COR-L47 (cell line): ENCODE measurements at places on chromosomes 1 and 21.

DNA sequence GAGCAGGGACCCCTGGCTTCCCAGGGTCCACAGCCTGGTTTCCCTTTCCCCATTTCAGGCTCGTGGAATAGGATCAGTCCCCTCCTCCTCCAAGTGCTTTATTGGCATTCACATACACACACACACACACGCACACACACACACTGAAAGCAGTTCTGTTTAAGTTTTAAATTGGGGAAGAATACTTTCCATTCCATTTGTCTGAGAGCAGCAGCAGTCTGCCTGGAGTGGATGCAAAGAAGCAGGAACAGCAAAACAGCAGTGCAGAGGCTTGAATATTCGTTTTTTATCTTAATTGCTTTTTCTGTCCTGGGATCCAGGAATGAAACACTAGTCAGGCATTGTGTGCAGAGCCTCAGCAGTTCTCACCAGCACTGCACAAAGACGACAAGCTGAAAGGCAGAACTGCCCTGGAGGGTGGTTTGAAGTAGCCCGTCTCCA lies 7.1 kb downstream of the CYB561D1 start:
- no peak for DNase-seq

GRCh38 chr1:226519135-226519534 lies 29.4 kb upstream of the STUM start:
- DNase-seq = no peak

DNA sequence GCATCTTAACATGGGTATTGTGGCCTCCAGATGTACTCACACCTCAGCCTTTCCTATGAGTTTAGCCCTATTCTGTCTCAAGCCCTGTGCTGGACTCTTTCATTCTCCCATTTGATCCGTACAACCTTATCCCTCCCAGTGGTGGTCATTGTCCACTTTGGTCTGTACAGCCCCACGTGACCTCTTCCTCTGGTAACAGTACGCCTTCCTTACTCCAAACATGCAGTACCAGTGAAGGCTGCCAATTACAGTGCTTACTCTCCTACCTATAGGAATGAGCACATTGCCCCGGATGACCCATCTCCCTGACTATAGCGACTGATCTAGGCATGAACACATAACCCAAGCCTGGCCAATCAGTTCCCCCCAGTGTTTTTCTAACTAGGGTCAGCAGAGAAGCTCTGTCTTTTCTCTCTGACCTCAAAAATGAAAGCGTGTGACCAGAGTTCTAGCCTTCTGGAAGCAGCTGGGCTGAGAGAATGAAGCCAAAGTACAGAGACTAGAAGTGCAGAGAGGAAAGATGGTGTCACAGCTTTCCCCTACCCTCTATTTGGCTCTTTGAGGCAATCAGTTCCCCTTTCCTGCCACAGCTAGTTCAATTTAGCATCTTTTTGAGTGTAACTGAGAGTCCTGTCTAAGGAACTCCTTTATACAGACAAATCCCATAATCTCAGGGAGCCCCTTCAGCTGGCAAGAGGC lies 9.9 kb upstream of the QSOX1 start:
- no peak for DNase-seq

DNA sequence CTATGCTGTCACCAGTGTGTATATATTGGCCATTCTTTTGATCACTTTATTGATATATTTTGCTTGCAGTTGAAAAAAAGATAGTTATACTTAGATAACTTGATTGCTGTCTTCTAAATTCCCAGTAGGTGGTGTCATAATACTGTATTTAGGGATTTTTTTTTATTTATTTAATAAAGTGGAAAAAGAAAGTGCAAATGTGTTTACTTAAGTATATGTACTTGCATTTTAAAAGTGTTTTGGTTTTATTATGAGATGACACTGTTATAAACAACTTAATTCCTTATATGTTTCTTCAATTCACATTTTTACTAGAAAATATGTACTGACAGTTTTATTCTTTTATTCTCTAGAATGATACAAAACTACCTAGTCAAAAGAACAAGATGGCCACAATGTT lies 164.8 kb downstream of the USP25 start:
- DNase-seq = no peak

DNA sequence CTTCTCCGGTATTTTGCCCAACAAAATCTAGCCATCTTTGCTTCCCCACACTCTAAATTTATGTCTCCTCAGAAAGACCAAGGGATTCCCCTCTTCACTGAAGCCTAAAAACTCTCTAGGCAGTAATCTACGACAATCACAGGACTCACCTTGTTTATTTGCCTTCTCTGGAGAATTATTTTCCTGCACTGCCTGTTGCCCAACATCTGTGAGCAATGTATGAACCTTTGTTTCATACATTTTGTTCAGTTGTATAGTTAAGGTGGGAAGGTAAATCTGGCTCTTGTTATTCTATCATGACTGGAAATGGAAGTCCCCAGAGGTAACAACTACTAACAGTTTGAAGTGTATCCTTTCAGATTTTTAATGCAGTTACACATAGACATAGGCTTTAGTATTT lies 2.2 kb downstream of the COPA start:
- no peak for DNase-seq

GRCh38 chr1:36159614-36160387 lies 3.8 kb downstream of the MAP7D1 start:
- no peak for DNase-seq

- no peak for DNase-seq
These were observed 154.8 kb downstream of the C1orf21 start for GRCh38 chr1:184541537-184542152.

- no peak for DNase-seq
These were observed 42.6 kb upstream of the EDN2 start for GRCh38 chr1:41526956-41527561.

- DNase-seq = no peak
These were observed 7.4 kb upstream of the HYI start for GRCh38 chr1:43460988-43461693.

DNA sequence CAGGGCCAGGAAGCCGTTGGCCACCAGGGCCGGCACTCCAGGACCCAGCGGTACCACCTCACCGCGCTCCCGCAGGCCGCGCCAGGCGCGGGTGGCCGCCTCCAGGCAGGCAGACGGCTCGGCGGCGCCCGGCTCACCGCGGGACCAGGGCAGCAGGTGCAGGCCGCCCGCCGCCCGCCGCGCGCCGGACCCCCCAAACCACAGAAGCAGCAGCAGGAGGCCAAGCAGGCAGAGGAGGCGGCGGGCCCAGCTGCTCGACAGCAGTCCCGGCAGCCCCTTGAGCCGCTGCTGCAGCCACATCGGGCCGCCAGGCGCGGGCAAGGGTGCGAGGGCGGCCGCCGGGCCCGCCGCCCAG lies 312 bp downstream of the KIAA2013 start:
- DNase-seq = no peak

DNA sequence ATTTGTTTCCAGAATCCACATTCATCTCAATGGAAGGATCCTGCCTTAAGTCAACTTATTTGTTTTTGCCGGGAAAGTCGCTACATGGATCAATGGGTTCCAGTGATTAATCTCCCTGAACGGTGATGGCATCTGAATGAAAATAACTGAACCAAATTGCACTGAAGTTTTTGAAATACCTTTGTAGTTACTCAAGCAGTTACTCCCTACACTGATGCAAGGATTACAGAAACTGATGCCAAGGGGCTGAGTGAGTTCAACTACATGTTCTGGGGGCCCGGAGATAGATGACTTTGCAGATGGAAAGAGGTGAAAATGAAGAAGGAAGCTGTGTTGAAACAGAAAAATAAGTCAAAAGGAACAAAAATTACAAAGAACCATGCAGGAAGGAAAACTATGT lies 2.6 kb downstream of the GADD45A start:
- no peak for DNase-seq

- DNase-seq = no peak
These were observed 158.7 kb upstream of the NR5A2 start for GRCh38 chr1:199868777-199869176.

DNA sequence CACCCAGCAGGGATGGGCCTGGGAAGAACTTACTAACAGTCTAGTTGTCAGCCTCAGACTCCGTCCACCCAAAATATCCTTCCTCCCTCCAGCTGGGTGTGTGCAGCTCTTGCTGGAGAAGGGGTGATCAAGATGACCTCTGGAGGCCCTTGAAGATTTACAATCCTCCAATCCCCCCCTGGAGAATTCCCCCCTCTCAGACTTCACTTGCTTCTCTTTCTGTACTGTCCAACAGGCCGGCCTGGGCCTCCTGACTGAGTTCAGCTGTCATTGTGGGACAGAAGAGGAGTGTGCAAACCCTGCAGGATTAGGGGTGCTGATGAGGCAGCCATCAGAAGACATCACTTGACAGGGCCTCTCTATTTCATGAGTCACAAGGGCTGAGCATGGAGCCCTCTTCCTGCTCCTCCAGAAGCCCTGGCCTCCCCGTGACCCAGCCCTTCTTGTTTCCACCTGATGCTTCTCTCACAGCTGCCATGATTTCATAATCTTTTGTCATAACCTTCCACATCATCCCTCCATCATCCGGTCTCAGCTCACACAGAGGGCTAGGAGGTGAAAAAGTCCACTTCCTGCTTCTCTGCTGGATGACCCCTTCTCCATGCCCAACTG lies 17.5 kb upstream of the IGFN1 start:
- DNase-seq = no peak

DNA sequence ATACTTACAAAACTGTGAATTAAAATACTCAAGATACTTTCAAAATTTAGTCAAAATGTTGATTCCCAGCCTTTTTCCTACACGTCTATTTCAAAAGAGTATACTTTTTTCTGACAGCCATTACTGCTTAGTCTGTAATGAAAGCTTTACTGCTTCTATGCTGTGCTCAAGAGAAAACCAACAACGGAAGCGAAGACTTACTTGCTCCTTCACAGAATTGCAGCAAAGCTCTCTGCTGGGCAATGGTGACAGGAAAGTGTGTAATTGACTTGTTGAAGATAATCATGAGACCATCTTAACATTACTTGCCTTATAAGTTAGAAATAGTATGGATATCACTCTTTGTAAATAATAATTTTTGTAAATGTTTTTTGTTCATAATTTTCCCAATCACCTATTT lies 1.7 kb upstream of the DYNLT5 start:
- DNase-seq = no peak

DNA sequence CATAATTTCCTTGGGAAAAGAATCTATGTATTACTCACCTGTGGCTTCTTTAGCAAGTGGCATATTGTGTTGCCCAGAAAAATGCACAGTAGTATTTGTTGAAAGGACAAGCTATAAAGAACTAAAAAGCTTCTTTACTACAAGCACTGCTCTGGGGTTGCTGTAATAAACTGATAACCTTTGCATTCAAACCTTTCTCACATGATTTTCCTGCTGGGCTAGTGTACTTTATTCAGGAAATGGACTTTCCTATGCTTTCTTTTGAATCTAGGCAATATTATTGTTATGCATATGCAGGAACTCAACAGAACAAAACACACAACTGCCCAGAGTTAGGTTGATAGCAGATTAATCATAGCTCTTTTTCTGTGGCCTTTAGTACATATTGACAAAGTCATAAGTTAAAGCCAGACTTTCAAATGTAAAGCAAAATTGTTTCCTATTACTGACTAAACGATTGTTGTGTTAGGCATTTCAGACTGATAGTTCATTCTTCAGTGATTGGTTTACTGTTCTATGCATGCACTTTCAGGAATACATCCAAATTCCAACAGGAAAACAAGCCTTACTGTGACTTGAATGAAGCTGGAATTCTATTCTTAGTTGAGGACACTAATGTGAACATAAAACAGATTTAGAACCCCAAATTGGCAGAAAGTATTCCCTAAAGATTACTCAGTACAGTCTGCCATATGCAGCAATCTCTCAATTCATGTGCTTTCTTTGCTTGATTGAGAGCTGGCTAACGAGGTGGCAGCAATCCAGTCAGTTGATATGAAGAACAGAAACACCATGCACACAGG lies 564.3 kb upstream of the NEGR1 start:
- no peak for DNase-seq

DNA sequence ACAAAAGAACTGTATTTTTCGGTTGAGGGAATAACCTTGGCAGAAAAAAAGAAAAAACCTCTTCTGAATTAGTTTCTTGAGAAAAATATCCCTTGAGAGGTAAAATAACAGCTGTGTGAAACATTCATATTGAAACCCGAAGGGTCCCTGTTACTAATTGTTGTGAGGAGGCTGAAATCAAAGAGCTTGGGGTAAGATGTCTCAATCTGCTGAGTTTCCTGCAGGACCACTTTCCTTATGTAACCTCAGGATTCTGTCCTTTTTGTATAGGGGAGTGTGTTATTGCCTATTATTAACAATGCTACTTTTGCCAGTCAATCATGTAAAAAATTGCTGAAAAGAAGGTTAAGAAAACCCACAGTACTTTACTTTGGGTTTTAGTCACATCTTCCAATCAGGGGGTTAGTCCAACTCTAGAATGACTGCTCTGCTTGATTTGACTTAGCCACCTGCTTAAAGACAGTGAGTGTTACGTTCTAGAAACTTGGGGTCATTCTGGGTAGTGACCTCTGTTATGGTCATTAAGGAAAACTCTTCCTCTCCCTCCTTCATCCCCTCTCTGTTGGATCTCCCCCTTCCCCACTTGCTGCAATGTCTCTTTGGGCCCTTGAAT lies 138.8 kb downstream of the GIPC2 start:
- no peak for DNase-seq

GRCh38 chr21:42645211-42646075 lies 8.0 kb upstream of the PDE9A start:
- DNase-seq = no peak
